ENCODE measurements at places on chromosomes 1 and 21.

DNA sequence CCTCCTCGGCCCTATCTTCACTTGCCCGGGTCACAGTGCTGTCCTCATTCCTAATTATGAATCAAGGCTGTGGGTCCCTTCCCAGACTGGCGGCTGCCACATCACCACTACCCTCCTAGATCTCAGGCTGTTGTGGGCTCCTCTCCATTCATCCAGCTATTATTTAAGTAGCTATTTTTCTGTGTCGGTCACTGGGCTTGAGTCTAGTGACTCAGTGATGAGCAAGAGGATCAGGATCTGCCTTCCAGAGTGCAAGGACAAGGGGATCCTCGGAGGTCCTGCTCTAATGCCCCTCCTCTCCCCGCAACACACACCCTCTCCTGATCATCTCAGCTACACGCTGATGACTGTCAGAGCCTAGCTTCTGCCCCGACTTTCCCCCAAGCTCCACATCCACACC lies 34.1 kb downstream of the CDCP2 start:
- DNase-seq: no peak

DNA sequence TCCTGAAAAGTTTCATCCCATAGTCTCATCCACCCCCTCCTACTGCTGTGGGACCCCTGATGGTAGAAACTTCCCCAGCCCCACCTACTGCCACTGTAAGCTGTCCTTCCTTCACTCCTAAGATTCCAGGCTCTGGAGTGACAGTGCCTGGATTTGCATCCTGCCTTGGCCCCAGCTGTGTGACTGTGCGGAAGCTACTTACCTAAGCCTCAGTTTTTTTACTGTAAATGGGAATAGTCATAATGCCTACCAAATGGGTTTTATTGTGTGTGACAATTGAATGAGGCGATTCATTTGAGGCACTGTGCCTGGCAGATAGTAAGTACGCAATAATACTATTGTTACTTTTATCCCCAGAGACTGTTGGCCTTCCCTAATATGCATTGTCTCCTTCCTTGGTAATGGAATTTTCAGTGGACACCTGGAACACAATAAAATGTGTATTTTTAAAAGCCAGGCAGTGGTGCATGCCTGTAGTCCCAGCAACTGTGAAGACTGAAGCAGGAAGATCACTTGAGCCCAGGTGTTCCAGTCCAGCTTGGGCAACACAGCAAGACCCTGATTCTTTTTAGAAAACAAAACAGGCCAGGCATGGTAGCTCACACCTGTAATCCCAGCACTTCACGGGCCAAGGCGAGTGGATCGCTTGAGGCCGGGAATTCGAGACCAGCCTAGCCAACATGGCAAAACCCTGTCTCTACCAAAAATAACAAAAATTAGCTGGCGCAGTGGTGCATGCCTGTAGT lies 55.0 kb upstream of the ZNF326 start:
- DNase-seq: peak; percentile 88

- no peak for DNase-seq
These were observed 164.4 kb downstream of the SDCCAG8 start for GRCh38 chr1:243420016-243420945.

- no peak for DNase-seq
These were observed 67.1 kb downstream of the CD58 start for GRCh38 chr1:116503546-116504307.

GRCh38 chr1:103365860-103366569 lies 159.5 kb upstream of the RNPC3 start:
- DNase-seq: no peak

DNA sequence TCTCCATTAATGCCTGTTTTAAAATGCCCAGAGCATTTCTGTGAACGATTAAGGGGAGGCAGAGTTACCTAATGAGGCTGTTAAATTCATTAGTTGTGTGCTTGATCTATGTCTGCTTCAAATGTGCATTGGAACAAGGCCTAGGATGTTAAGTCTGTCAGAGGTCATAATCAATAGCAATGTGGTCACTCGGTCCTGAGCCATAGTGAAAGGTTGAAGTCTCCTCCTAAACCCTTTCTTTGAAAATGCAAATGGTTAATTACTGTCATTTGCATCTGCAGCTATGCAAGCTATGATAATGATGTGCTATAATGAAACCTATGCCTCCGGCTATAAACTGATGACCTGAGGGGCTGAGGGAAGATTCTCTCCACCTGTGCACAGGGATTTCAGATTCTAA lies 114.2 kb upstream of the NR5A2 start:
- no peak for DNase-seq

DNA sequence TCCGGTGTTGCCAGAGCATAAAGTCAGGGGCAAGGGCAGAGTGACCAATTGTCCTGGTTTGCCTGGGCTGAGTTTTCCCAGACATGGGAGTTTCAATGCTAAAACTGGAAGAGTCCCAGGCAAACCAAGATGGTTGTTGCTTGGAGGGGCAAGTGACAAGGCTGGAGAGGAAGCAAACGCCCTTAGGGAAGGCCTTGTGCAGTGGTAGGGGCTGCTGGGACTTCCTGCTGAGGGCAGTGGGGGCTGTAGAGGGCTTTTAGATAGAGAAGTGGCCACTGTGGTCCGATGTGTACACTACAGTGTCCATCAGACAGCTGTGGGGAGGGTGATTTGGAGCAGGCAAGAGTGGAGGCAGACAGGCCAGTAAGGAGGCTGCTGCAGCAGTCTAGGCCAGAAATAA lies 7.0 kb upstream of the CELA2A start:
- DNase-seq: no peak

GRCh38 chr1:160768295-160768657 lies 27.7 kb upstream of the LY9 start:
- DNase-seq: peak; percentile 49

- DNase-seq: no peak
These were observed 98.1 kb downstream of the PLPP3 start for GRCh38 chr1:56481140-56481694.

- DNase-seq: no peak
These were observed 25.5 kb upstream of the ZNF496 start for GRCh38 chr1:247357052-247357780.

DNA sequence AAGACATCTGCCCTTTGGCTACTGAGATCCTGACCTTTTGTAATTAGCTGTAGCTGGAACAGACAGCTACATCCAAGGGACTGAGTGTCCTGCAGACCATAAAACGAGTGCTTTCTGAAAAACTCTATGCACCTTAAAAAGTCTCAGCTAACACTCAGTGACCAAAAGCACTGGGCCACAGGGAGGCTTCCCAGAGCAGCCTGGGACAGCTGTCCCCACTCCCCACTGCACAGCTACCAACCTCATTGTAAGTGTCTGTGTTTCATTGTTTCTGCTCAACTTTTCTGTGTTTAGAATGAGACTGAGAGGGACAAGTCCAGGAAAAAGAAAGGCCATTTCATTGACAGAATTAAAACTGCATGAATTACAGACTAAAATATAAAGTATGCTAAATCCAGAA lies 80.7 kb downstream of the SMYD2 start:
- DNase-seq: no peak

GRCh38 chr1:66919828-66920227 lies 4.8 kb downstream of the DNAI4 start:
- no peak for DNase-seq

GRCh38 chr1:228866468-228866867 lies 131.2 kb downstream of the RHOU start:
- peak; percentile 52 for DNase-seq

DNA sequence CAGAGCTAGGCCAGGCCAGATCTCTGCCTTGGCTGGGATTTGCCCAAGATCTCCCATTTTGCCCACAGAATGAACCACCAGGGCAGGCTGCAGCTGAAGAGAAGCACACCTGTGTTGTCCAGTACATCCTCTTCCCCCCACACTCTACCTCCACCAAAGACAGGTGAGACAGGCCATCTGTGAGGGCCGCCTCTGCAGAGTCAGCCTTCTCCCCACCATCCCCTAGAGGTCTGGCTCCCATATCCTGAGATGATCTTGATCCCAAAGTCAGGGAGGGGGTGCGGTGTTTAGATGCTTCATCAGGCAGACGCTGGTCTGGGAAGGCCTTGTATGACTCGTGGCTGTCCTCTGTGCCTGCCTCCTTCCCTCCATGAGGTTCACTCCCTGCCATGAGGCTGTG lies 28.7 kb downstream of the HYI start:
- DNase-seq: no peak

GRCh38 chr1:219076326-219076937 lies 97.2 kb upstream of the LYPLAL1 start:
- DNase-seq: no peak

GRCh38 chr1:109370712-109371340 lies 26.9 kb downstream of the SORT1 start:
- peak; percentile 67 for DNase-seq

DNA sequence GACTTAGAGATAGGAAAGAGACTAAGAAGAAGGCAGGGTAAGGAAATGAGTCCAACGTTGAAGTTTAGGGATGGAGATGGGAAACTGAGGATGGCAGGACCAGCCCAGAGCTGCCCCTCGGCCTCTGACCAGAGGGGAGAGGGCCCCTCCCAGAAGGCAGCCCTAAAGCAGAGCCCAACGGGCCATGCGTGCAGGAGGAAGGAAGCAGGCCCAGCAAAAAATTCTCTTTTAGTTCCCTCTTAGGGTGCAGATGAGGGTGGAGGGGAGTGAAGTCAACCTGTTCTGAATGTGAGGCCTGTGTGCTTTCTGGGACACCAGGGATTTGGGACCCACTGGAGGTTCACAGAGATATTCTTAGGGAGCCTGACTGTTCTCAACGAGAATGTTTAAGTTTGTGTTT lies 225.4 kb downstream of the RHOU start:
- DNase-seq: no peak

- DNase-seq: no peak
These were observed 51.4 kb downstream of the ZBTB18 start for GRCh38 chr1:244102468-244102867.

GRCh38 chr1:86704972-86705664 lies 742 bp downstream of the SH3GLB1 start:
- DNase-seq: peak; percentile 72

- DNase-seq: no peak
These were observed 1.3 kb upstream of the VAMP3 start for GRCh38 chr1:7769673-7770412.

- no peak for DNase-seq
These were observed 509.3 kb upstream of the LRRC7 start for GRCh38 chr1:69058454-69058853.

GRCh38 chr1:68495968-68496679 lies 758 bp downstream of the DEPDC1 start:
- no peak for DNase-seq

DNA sequence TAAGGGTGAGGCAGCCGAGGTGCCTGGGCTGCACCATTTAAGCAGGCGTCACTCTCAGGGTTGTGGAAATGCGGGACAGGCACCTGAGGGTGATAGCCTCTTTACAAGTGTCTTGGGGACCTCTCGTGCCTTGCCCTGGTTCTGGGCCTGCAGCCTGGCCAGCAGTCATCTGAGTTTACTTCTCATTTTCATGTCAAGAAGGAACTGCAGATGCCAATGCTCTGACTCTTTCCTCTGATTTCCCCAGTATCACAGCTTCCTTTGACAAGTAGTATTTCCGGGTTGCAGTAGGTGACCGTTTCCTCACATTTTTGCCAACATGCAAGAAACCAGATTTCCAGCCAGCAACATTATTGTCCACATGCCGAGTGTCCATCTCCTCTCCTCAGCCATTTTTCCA lies 286.9 kb downstream of the DISC1 start:
- DNase-seq: no peak

GRCh38 chr1:12123172-12123571 lies 43.6 kb upstream of the TNFRSF1B start:
- no peak for DNase-seq

DNA sequence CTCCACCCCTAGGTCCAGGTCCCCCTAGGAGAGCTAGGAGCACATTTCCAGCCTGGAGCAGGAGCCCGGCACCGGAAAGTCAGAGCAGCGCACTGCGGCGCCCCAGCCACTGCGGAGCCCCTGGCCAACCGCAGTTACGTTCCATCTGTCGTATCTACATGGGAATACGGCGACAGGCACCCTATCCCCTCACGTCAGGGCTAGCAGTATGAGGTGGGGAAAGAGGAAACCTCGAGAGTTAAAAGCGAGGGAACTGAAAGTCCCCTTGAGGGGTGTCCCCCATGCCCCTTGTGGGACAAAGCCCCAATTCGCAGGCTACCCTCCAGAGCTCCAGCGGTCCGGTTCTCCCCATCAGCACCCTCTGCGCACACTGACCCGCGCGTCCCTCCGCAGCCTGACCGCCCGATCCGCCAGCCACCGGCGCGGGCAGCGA lies 995 bp downstream of the COLGALT2 start:
- DNase-seq: peak; percentile 63

DNA sequence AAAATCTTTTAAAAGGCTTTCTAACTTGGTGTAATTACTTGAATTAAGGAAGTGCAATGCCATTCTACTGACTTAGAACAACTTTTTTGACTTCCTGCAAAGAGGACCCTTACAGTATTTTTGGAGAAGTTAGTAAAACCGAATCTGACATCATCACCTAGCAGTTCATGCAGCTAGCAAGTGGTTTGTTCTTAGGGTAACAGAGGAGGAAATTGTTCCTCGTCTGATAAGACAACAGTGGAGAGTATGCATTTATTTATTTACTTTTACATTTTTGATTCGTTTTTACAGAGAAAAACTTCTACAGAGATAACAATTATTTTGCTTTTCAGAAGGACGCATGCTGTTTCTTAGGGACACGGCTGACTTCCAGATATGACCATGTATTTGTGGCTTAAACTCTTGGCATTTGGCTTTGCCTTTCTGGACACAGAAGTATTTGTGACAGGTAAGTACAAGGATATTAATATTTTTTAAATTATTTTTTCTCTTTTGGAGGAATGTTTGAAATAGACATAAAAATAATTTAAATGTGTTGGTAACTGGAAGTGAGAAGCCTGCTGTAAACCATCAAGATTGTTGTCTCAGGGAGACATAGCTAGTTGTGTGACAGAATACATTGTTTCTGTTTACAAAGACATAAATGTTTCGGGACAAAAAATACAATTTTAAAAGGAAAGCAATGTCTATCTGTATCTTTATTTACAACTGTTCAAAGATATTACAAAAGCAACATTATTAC lies at the start of gene PTPRC:
Gene PTPRC (plus strand): TSS at position 147 of the 742 bp plus-strand sequence. CDS start 229 bp downstream, at position 376.
- peak; percentile 87 for DNase-seq

- no peak for DNase-seq
These were observed 401.1 kb upstream of the NFIA start for GRCh38 chr1:60681095-60681860.

DNA sequence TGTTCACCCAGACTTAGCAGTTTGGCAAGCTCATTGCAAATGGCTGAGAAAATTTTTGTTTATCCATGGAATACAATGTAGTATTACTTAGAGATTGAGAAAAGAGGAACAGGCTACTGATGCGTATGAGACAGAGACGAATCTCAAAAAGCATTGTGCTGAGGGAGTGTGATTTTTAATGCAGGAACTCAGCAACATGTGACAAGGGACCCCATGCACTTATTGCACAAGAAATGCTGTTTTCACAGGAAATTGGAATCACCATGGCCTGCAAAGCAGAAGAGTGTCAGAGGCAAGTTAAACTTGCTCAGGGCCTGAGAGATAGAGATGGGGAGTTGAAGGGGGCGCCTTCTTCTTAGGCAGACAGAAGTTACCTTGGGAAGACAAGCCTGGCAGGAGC lies 32.6 kb upstream of the TLR5 start:
- DNase-seq: peak; percentile 71

DNA sequence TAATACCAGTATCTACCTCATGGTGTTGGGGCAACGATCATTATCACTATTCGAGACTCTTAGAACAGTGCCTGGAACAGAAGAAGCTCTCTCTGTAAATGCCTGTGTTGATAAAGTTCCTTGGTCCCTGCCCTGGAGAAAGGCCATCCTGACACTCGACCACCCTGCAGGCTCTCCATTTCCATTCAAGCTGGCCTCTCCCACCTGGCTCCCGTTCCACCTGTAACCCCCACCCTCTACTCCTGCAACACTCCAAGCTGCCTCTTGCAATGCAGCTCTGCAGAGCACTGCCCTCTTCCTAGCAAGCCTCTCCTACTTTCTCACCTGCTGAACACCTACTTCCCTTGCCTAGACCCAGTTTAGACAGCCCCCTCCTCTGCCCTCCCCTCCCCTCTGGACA lies 6.1 kb downstream of the SPOCD1 start:
- no peak for DNase-seq
